Stimulated activated CD4-positive, alpha-beta T cell treated with anti-CD3 and anti-CD28 coated beads, Interleukin-4, amount 100 ng/mL, for 4 hours (primary cell): ENCODE measurements at places on chromosomes 3 and 15.
A peak's percentile ranks its signal among the peaks of the same experiment; 100 is the strongest.

- DNase-seq, result no peak
Measured at GRCh38 chr3:73453666-73454065, 171.1 kb downstream of the PDZRN3 start.

- DNase-seq, result no peak
Measured at GRCh38 chr3:156782921-156783320, 43.2 kb upstream of the LEKR1 start.

- DNase-seq, result no peak
Measured at GRCh38 chr15:48062148-48062872, 58.5 kb upstream of the SLC24A5 start.

GRCh38 chr3:27228805-27229204, 140.4 kb downstream of the NEK10 start:
- DNase-seq, result no peak

GRCh38 chr15:80695099-80695910, at the start of gene ABHD17C:
Gene ABHD17C, plus strand, starts transcription at chr15:80695310. Its CDS starts 120 bp downstream, at chr15:80695430.
- peak; percentile 58 for DNase-seq

DNA sequence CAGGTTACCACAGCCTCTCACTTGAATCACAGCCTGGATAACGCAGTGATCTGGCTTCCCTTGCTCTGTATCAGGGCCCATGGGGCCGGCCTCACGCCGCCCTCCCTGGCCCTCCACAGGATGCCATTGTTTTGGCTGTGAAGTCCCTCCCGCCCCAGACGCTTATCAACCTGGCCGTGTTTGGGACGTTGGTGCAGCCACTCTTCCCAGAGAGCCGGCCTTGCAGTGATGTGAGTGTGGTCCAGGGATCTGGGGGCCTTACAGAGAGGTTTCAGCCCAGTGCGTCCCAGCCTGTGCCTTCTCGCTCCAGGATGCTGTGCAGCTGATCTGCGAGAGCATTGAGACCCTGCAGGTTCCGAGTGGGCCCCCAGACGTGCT, 6.6 kb downstream of the VWA5B2 start:
- DNase-seq, result no peak

- no peak for DNase-seq
Measured at GRCh38 chr15:70494852-70495571, 268.3 kb downstream of the UACA start.

- DNase-seq, result peak; percentile 19
Measured at GRCh38 chr3:101809178-101810021, 30.4 kb downstream of the NXPE3 start.

- DNase-seq, result no peak
Measured at GRCh38 chr15:101237251-101237650, 14.6 kb downstream of the CHSY1 start.

DNA sequence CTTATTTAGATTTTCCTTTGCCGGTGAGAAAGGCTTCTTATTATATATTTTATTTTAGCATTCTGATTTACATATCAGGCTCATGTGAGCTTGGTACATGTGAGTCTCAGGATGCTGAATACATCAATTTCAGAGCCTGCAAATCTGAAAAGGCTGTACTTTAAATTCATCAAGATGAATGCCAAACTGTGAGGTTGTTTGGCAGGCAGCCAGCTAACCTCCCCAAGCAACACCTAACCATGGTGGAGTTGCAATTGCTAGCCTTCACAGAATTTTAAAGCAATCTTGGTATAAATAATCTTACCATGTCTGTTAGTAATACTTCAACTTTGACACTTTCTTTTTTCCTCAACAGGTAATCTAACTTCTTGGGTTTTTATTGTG, 252.5 kb downstream of the CDIN1 start:
- no peak for DNase-seq

GRCh38 chr3:115401851-115402501, 221.3 kb upstream of the GAP43 start:
- DNase-seq, result no peak

GRCh38 chr3:157590273-157590672, 87.1 kb upstream of the VEPH1 start:
- DNase-seq, result no peak

GRCh38 chr15:49645941-49646340, 25.1 kb downstream of the DTWD1 start:
- DNase-seq, result no peak

DNA sequence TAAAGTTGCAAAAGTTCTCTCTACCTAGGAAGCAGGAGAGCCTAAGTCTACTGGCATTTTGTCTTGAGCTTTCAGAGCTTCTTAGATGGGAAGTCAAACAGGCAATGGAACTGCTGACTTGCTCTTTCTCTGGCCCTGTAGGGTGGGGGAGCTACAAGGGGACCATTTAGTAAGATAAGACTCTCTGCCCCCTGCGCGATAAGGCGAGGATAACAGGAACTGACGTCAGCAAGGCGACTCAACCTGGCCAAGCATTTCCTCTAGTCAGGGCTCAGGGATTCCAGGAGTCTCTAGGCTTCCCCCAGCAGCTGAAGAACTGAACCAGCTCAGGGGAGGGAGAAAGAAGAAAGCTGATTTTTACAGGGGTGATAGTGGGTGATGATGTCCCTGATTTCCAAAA, 5.8 kb downstream of the RARB start:
- DNase-seq, result no peak

- no peak for DNase-seq
Measured at GRCh38 chr3:72086743-72087087, 301.8 kb upstream of the PROK2 start.
